ENCODE measurements at places on chromosomes 2 and 18. TPM values are rescaled to one million over a fixed set of nuclear protein-coding genes. Genes with fewer than 3 reads are reported as not detected.

DNA sequence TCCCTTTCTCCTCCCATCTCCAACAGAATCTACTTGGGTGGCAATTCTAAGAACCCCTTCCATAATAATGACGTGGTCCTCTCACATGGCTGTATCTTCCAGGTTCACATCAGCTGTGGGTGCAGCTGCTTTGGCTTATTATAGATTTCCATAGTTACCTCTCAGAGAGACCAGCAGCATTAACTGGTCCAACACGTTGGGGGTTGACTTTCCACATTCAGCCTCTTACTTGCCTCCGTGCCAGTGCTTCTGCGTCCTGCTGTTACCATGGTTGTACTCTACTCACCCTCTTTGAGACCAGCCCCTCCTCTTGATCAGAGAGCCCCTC, 570.7 kb downstream of the PLCL1 start:
- H3K36me3 ChIP-seq: no peaks in the 10 kb centered on the region
- H3K4me3 ChIP-seq: no peak overlapping the region
- no peaks in the 10 kb centered on the region for H3K4me1 ChIP-seq
- no peak overlapping the region for H3K27ac ChIP-seq
- no peak for DNase-seq
- peaks cover 25% of the 10 kb centered on the region for H3K27me3 ChIP-seq

DNA sequence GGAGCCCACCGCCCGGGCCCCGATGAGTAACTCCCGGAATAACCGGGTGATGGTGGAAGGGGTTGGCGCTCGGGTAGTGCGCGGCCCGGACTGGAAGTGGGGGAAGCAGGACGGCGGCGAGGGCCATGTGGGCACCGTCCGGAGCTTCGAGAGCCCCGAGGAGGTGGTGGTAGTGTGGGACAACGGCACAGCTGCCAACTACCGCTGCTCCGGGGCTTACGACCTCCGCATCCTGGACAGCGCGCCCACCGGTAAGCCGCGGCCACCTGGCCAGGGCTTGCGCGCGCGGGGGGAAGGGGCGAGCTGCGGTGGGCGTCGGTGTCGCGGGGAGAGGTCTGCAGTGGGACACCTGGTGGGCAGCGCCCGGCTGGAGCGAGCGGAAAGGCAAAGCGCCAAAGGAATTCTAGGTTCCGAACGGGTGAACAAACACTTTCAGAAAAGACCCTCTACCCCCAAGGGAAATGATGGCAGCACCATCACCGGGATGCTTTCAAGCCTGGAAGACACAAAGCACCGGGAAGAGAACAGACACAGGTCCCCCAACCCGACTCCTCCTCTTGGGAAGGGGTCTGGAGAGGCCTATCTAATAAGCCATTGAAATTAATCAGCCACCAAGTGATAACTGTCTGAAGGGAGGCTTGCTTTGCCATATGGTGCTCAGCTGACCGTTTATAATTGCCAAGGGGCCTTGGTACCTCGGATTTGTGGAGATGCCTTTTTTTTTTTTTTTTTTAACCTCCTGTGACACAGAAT, 1.1 kb downstream of the MIB1 start:
- no peaks in the 10 kb centered on the region for H3K27me3 ChIP-seq
- H3K27ac ChIP-seq: peak overlapping the region; percentile 81
- H3K4me1 ChIP-seq: peaks cover 45% of the 10 kb centered on the region
- H3K36me3 ChIP-seq: peaks cover 3% of the 10 kb centered on the region
- peak overlapping the region; percentile 81 for H3K4me3 ChIP-seq
- DNase-seq: no peak

TBR1 gene
- not detected for total RNA-seq

DNA sequence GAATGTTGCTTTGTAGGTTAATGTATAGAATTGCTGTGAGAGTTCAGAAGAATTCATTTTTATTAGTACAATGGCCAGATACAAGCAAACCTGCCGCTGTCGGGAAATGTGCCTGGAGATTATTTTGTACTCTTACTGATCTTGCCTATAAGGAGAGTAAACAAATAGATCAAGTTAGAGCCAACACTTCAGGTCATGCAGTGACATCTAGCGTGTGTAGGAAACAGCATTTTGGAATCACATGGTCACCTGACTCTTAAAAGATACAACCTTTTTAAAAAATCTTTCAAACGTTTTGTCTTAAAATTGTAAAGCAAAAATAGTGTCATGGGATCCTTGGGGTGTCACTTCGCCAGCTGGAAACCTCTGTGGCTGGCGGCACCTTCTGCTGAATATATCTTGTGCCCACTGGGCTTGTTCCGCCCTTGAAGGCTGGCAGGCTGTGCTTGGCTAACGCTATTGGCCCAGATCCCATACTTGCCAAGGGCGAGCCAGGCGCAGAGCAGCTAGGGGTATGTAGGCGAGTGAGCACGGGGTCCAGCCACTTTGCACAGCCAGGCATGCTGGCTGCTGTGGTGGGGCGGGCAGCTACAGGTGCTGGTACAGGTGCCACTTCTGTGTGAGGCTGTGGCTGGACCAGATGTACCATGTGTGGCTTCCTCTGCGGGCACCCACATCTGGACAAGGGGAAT, 19.5 kb upstream of the RPRM start:
- peaks cover under 1% of the 10 kb centered on the region for H3K27me3 ChIP-seq
- no peak overlapping the region for H3K4me3 ChIP-seq
- H3K36me3 ChIP-seq: no peaks in the 10 kb centered on the region

DNA sequence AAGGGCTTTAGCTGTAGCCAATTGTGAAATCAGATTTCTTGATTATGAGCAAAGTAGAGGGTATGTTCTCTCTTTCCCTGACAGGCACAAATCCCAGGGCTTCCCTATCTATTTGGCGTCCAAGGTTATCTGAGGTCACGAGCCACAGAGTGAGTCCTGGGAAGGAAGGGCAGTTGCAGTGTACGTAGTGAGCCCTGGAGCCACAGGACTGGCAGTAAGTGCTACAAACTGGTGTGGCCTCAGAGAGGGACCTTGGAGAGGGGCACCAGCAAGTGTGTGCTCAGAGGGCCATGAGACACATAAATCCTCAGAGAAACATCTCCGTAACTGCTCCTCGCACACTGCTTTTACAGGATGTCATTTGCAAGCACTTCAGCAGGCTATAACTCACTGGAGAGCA, 115.5 kb upstream of the SH3BP4 start:
- H3K27me3 ChIP-seq: no peaks in the 10 kb centered on the region
- no peaks in the 10 kb centered on the region for H3K36me3 ChIP-seq
- H3K27ac ChIP-seq: no peak overlapping the region
- H3K4me1 ChIP-seq: peaks cover 41% of the 10 kb centered on the region
- no peak overlapping the region for H3K4me3 ChIP-seq

UGT1A8 gene
- total RNA-seq: not detected

All from chondrocyte (in vitro differentiated cells).